ENCODE measurements at places on chromosomes 1 and 21.

GRCh38 chr1:59999746-60000145 lies 73.2 kb upstream of the CYP2J2 start:
- DNase-seq: no peak

GRCh38 chr1:91844862-91845528 lies 41.0 kb downstream of the TGFBR3 start:
- no peak for DNase-seq

DNA sequence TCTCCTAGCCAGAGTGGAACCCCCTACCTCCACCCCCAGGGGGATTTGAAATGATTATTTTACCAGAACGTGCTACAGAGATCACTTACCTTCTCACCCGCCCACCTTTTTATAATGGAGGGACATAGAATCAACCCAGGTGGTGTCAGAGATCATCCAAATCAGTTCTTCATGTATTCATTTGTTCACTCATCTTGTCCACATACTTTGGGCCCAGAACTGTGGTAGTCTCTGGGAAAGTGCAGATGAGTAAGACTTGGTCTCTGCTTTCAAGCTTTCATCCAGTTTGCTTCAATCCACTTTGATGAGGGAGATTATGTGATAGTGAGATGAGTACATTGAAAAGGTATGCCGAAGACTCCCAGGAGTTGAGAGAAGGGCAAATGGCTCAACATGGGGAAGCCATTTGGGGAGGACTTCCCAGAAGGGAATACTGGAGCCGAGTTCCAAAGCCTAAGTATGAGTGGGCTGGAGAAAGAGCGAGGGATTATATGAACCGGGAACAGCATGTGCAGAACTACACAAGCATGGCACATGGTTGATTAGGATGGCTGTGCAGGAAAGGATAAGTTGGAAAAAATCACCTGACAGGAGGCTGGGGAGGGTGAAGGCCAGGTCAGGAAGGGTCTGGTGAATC lies 1.9 kb downstream of the FGGY start:
- DNase-seq: no peak

DNA sequence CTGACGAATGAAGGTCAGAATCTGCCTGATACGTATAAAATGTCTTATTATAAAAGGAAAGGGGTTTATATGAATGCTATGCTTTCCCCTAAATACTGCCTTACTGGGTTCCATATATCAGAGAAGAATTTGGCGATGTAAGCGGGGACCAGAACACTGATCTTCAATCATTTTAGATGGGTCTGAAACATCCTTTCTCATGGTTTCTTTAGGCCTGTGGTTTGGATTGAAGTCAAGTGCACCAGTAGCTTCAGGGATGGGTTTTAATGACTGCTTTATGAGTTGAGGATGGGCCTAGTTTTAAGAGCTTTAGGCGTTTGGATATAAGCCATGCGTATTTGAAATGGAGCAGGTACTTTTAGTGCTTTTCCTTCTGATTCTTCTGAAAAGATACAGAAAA lies 6.9 kb downstream of the FMN2 start:
- DNase-seq: no peak

DNA sequence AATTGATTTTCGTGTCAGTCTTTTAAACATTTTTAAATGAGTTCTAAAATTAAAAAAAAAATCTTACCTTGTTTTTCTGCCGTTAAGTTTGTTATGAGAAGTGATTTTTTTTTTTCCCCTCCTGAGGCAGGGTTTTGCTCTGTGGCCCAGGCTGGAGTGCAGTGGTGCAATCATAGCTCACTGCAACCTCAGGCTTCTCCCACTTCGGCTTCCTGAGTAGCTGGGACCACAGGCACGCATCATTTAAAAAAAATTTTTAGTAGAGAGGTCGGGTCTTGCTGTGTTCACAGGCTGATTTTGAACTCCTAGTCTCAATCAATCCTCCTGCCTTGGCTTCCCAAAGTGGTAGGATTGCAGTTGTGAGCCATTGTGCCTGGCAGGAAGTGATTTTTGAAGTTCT lies 41.1 kb downstream of the MTR start:
- no peak for DNase-seq

DNA sequence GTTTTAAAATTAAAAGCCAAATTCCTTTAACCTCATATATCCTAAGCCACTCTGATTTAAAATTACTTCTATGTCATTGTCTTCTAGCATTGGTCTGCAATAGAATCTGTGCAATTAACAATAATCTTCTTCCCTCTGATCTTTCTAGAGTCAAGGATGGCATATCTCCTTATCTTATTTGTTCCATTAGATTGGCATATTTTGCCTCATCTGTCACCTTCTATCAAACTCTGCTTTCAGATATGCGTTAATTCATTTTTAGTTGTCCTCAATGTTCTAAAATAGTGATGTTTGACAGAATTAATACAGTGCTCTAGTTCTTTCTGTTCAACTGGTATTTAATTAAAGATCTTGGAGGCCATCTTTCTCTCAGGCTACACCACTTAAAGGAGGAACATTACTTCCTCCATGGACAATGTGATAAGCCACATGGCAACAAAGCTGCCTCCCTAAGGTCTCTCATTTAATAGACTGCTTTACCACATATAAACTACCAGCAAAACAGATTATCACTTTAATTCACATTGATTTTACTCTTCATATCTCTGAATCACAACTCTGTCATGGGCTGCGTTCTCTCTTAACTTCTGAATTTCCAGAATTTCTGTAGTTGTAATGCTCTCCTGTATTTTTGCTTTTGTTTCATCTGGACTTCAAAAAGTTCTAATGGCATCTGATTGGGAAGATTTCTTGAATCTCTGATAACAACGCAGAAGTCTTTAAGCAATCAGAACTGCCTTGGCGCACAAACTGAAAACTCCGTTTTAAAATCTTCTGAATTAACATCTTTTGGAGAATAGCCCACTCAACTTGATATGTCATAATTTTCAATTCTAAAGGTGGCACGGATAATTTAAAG lies 2.8 kb downstream of the NRIP1 start:
- DNase-seq: peak; percentile 68

DNA sequence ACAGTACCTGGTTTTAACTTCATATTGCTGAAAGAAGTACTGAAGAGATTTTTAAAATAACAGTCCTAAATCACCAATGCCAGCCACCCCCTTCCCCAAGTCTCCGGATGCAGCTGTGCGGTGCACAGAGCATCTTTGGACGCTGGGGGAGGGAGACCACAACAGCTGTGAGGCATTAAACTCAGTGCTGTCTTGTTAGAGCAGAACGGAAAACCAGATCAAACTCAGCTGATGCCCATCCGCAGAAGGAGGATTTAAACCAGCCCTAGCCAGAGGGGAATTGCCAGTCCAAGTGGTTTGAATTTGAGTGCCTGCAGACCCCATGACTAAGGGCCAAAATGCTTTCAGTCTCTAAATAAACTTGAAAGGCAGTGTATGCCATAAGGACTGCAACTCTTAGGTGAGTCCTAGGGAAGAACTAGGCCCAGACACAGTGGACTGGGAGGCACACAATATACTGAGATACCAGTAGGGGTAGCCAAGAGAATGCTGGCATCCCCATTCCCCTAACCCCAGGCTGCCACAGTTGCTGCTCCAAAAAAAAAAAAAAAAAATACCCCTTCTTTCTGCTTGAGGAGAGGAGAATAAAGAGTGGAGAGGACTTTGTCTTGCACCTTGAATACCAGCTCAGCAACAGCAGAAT lies 576.2 kb downstream of the NEGR1 start:
- DNase-seq: no peak

DNA sequence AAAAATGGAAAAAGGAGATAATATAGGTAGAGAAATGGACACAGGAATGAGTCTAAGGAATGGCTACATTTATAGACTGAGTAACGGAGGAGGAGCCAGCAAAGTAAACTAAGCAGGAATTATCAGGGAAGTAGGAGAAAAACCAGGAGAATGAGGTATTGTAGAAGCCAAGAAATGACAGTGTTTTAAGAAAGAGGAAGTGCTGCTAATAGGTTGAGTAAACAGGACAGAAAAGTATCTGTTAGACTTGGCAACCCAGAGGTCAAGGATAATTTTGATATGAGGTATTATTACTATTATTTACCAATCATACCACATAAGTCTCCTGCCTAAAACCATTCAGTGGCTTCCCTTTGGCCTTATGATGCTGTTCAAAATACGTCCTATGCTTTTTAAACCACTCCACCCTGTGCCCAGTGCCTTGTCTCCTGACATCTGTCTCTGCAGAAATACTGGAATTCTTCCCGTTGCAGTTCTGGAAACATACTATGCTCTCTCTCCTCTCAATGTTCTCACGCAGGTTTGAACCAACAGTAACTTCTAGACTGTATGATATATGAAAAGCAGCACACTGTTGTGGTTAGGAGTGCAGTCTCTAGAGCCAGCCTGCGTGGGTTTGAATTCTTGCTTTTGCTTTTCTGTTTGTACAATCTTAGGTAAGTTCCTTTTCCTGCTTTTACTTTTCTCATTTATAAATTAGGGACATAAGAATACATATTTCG lies 24.6 kb upstream of the NEK7 start:
- DNase-seq: no peak

DNA sequence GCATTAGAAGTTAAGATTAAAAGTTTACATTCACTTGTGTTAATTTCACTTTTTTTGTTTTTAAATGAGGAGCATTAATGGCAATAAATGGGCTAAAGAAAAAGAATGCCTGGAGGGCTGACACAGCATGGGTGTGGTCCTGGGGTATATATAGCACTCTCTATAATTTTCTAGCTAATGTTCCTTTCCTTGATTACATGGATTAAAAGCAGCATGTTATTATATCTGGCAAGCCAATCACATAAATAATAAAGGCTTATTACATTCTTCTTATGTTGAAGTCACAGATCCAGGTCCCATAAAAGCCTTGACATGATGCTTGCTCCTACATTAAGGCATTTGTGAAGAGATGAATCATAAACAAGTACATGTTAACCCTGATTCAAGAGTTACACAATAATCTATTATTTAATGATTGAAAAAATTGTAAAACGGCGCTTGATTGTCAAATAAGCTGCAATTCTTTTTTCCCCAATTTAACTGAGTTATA lies 91.4 kb downstream of the LYPLAL1 start:
- DNase-seq: no peak

DNA sequence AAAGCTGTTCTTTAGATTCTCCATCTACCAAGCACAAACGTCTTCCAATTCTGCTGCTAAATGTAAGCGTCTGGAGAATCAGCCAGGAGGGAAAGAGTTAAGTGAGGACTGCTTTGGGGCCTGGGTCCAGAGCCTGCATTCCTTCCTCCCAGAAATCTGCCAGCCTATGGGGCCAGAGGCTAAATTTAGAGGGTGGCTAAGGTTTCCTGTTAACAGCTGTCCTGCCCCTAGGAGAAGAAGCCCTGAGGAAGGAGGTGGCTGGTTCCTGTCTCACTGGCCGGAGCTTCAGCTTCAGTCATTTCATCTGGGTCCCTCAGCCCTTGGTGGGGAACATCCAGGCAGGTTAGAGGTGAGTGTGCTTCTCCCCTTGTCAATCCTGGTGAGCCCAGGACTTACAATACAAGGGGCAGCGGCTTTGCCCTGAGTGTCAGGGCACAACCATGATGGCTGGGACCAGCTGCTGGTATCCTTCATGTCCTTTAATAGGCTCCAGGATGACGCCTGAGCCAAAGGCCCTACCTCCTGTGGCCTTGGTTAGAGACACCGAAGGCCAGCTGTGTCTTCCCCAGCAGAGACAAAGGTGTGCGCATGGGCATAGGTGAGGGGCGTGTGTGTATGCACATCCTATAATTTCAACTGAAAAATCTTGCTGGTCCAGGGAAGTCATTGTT lies at the start of gene STYXL2:
Gene STYXL2 (plus strand): TSS at position 230 of the 671 bp plus-strand sequence. CDS start 775 bp downstream, outside the sequence.
- no peak for DNase-seq

- DNase-seq: no peak
Measured at GRCh38 chr1:217525773-217526490, 105.0 kb downstream of the GPATCH2 start.

- no peak for DNase-seq
Measured at GRCh38 chr1:160850541-160850940, 12.1 kb downstream of the CD244 start.

GRCh38 chr1:116983112-116983511 lies 18.4 kb upstream of the CD101 start:
- no peak for DNase-seq

DNA sequence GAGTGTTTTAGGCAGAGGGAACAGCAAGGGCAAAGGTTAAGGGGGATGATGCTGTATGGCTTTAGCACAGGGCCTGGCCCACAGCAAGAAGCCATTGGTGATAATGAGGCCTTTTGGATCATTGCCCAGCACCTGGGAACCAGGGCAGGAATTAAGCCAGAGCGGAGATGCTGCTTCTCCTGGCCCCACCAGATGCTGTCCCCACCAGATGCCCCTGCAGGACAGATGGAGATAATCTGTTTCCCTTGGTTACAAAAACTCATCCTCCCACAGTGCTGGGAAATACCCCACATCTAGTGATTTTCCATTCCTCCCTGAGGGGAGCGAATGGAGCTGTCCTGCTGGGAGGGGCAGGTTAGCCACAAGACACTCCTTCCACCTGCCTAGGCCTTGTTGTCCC lies 18.8 kb downstream of the OPRD1 start:
- DNase-seq: no peak

GRCh38 chr1:183287191-183287675 lies 101.2 kb downstream of the LAMC2 start:
- no peak for DNase-seq

All from hematopoietic multipotent progenitor cell treated with erythropoietin and hydrocortisone succinate and interleukin-3 and kit ligand, for 6 days (in vitro differentiated cells).